ENCODE measurements at places on chromosomes 3 and 15. TPM values are rescaled to one million over a fixed set of nuclear protein-coding genes. Genes with fewer than 3 reads are reported as not detected.

RLBP1 gene
- total RNA-seq, result not detected

RABL3 gene
- 25.4 TPM for total RNA-seq

GRCh38 chr3:10977892-10978510 lies 14.5 kb upstream of the SLC6A1 start:
- DNase-seq, result no peak
- H3K27ac ChIP-seq, result no peak overlapping the region
- H3K27me3 ChIP-seq, result peaks cover 7% of the 10 kb centered on the region

GRCh38 chr3:71565976-71566375 lies 17.6 kb downstream of the FOXP1 start:
- no peaks in the 10 kb centered on the region for H3K27me3 ChIP-seq
- no peak overlapping the region for H3K4me3 ChIP-seq

CAMKV gene
- not detected for total RNA-seq

DNA sequence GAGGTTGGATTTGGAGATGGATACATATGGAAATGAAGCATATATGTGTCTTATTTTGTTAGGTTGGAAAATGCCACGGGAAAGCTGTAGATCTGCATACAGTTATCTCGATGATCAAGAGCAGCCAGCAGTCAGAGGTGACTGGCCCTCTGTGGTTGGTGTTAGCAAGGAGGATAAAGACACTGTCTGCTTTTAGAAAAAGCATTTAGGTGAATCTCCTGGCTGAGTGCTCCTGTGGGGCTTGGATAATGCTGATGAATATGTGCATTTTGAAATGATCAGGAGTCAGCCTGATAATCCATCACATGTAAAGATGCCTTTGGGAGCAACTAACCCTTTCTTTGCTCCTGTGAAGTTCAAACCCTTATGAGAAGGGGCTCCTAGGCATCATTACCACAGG lies 24.9 kb upstream of the GLCE start:
- no peak overlapping the region for H3K27ac ChIP-seq
- H3K4me3 ChIP-seq, result no peak overlapping the region
- no peaks in the 10 kb centered on the region for H3K4me1 ChIP-seq
- no peak for DNase-seq

GRCh38 chr3:172321035-172321434 lies 127.2 kb downstream of the GHSR start:
- no peaks in the 10 kb centered on the region for H3K27me3 ChIP-seq
- H3K36me3 ChIP-seq, result peaks cover 6% of the 10 kb centered on the region
- H3K4me1 ChIP-seq, result peaks cover 3% of the 10 kb centered on the region
- no peak for DNase-seq
- H3K4me3 ChIP-seq, result no peak overlapping the region
- no peak overlapping the region for H3K27ac ChIP-seq

DNA sequence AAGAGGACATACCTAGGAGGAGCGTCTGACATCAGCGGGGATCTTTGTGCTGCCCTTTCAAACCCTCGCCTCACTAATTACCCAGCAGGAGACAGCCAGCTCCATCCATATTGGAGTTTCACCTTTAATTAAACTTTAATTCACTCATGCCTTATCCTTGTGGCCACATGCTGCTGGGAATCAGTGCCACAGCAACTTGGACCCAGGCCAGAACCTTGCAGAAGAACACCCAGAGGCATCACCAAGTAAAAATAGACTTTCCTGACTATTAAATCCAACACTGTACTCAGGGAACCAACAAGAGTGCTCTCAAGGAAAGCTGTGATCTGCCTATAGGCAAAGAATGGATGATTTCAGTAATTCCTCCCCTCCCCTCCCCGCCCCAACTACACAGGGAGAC lies 23.9 kb downstream of the EIF1B start:
- H3K4me1 ChIP-seq, result peaks cover 12% of the 10 kb centered on the region
- H3K27ac ChIP-seq, result no peak overlapping the region
- H3K36me3 ChIP-seq, result no peaks in the 10 kb centered on the region
- no peak overlapping the region for H3K4me3 ChIP-seq
- DNase-seq, result no peak

DNA sequence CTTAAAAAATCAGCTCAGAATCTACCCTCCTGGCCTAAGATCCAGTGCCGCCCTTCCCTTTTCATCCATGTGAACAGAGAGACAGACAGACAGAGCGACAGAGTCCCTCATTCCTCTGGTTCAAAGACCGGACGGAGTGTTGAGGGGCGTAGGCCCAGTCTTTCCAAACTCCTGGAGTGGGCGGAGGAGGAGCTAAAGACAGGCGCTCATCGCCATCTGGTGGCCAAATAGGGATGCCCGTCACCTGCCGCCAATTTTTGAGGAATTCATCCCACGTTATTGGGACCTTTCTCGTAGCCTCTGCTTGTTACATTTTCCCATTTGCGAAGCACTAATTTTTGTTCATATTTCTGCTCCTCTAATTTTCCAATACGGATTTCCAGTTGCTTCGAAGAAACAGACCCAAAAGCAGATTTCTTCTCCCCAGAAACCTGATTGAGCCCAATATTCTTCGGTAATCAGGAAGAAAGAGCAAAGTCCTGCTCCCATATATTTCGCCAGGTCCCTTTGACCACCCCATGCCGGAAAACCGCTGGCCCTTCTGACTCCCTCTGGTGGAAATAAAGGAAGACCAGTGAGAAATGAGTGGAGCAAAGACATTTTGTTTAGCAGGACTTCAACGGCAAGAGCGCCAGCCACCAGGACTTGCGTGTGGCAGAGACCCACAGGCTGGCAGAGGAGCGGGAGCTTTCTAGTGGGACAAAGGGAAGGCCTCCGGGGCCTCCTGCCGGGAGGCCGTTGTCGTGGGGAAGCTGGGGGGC lies 88.0 kb downstream of the LRRK1 start:
- peak; percentile 68 for DNase-seq
- H3K4me3 ChIP-seq, result peak overlapping the region; percentile 83
- no peaks in the 10 kb centered on the region for H3K36me3 ChIP-seq
- peaks cover 11% of the 10 kb centered on the region for H3K27me3 ChIP-seq
- H3K27ac ChIP-seq, result peak overlapping the region; percentile 50

DNA sequence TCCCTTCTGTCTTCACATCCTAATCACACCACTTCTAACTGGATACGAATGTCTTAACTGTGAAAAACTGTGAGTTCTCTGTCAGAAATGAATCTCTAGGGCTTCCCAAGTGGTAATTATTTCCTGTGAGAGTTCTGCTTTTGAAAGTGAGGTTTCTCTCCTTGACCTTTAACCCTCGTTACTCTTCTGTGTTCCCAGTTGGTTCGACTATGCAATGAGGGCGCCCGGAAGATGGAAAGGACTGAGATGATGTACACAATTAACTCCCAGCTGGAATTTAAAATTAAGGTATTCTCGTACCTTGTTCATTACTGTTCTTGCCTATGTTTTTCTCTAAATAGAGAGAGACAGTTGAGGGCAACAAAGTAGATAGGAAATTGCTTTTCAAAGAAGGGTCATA lies 96.5 kb downstream of the ARHGEF26 start:
- no peaks in the 10 kb centered on the region for H3K36me3 ChIP-seq
- H3K27ac ChIP-seq, result no peak overlapping the region
- H3K4me1 ChIP-seq, result no peaks in the 10 kb centered on the region
- no peak for DNase-seq
- H3K27me3 ChIP-seq, result peaks cover 3% of the 10 kb centered on the region
- H3K4me3 ChIP-seq, result no peak overlapping the region

CLDND1 gene
- total RNA-seq, result 399 TPM

- peaks cover 11% of the 10 kb centered on the region for H3K4me1 ChIP-seq
- no peaks in the 10 kb centered on the region for H3K36me3 ChIP-seq
- no peak for DNase-seq
- H3K27me3 ChIP-seq, result no peaks in the 10 kb centered on the region
Measured at GRCh38 chr3:197227780-197228574, 70.4 kb downstream of the DLG1 start.

LRRK1 gene
- 0.45 TPM for total RNA-seq

DNA sequence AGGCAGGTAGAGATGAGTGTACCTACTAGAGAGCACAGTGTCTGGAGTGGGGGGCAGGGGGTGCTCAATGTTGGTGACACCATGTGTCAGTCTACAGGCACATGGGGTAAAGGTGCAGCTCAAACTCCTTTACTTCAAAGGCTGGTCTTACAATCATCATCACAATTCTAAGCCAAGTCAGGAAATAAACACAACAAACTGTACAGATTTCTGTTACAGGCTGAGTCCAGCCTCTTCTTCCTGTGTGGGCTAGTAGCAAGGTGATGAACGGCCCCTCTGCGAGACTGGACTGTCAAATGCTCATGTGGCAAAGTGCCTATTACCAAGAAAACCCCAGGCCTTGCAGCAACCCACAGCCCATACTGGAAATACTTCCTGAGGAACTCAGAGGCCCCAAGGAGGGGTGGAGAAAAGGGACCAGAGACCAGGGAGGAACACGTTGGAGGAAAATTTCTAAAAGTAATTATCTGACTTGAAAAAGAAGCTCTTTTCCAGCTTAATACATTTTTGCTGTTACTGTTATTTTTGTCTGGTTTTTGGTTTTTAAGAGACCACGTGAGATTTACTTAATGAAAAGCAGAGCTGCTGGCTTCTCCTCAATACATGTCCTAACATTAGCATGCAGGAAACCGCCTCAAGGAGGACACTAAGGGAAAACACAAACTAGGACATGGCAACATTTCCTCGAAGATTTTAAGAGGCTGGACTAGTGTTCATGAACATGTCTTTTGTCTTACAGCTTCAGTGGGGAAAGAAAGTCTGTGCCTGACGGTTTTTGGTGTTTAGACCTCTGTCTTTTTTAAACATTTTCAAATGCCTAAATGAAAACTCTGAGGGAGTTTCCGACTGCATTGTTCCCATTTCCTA lies 29.5 kb downstream of the TBC1D2B start:
- peak; percentile 29 for DNase-seq
- no peaks in the 10 kb centered on the region for H3K27me3 ChIP-seq
- peaks cover 95% of the 10 kb centered on the region for H3K4me1 ChIP-seq
- peak overlapping the region; percentile 87 for H3K27ac ChIP-seq
- H3K4me3 ChIP-seq, result peak overlapping the region; percentile 25
- peaks cover 63% of the 10 kb centered on the region for H3K36me3 ChIP-seq

DNA sequence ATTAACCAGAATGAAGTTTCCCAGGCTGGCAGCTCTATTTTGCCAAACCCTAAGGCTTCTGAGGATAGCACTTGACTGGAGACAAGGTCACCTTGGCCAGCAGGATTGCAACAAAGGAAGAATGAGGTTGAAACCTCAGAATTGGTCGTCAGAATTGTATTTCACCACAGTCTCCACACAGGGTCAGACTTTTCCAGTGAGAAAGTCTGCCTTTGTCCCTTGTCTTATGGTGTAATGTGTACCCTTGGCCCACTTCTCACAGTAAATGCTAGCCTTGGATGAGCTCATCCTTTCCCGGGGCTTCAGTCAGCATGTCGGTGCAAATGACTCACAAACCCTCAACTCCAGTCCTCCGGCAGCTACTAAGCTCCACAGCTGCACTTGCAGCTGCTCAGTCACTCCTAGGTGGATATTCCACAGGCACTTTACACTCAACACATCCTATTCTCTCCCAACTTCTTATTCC lies 19.7 kb downstream of the SSR3 start:
- peaks cover 7% of the 10 kb centered on the region for H3K4me1 ChIP-seq
- DNase-seq, result no peak
- peaks cover 19% of the 10 kb centered on the region for H3K36me3 ChIP-seq
- H3K27me3 ChIP-seq, result no peaks in the 10 kb centered on the region
- H3K4me3 ChIP-seq, result no peak overlapping the region

GRCh38 chr3:30331519-30331918 lies 274.9 kb upstream of the TGFBR2 start:
- H3K27me3 ChIP-seq, result no peaks in the 10 kb centered on the region
- no peak overlapping the region for H3K4me3 ChIP-seq
- DNase-seq, result no peak
- H3K27ac ChIP-seq, result no peak overlapping the region
- no peaks in the 10 kb centered on the region for H3K36me3 ChIP-seq

DNA sequence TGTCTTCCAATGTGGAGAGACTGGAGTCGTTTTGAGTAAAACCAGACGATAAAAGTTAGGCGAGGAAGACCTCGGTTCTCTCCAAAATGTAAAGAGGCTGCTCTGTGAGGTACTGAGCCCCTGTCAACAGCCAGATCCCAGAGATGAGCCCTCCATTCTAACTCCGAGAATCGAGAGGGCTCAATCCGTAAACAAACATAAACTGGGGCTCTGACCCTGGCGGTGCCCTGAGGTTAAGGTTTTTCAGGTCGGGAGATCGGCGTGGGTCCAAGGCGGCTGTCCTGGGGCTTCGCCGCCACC lies 417 bp downstream of the TBCCD1 start:
- H3K4me3 ChIP-seq, result peak overlapping the region; percentile 89
- peaks cover 63% of the 10 kb centered on the region for H3K4me1 ChIP-seq
- H3K27ac ChIP-seq, result peak overlapping the region; percentile 95
- no peak for DNase-seq
- peaks cover 10% of the 10 kb centered on the region for H3K36me3 ChIP-seq
- no peaks in the 10 kb centered on the region for H3K27me3 ChIP-seq

EXD1 gene
- not detected for total RNA-seq
